ENCODE measurements at places on chromosomes 5 and 9. TPM values are rescaled to one million over a fixed set of nuclear protein-coding genes. Genes with fewer than 3 reads are reported as not detected.

The SGCD gene
- total RNA-seq = 0.32 TPM

GRCh38 chr9:125747765-125748445 is 732 bp downstream of the PBX3 start:
- H3K4me1 ChIP-seq = peaks cover 54% of the 10 kb centered on the region
- H3K27me3 ChIP-seq = peaks cover 23% of the 10 kb centered on the region
- DNase-seq = peak; percentile 40
- H3K27ac ChIP-seq = no peak overlapping the region
- H3K4me3 ChIP-seq = peak overlapping the region; percentile 89

DNA sequence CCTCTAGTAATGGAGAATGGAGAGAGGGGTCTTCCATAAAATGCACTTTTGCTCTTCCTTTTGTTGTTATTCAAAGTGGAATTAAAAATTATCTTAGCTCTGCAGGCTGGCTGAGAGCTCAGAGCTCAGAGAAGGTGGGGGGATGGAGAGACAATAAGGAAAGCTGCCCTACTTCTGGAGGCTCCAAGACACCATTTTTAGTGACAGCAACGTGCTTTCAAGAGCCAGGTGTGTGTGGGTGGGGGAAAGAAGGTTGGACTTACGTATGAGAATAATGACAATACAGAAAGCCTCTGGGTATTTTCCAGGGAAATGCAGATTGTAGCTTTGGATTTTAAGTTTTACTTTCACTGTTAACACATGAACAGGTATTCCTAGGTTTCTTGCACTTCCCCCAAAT is 173.9 kb downstream of the TRPM3 start:
- no peak overlapping the region for H3K4me3 ChIP-seq
- no peaks in the 10 kb centered on the region for H3K27me3 ChIP-seq
- no peak for DNase-seq
- H3K4me1 ChIP-seq = peaks cover 12% of the 10 kb centered on the region

- peak overlapping the region; percentile 90 for H3K27ac ChIP-seq
- 0 out of 2 replicates have a peak, but pooled peaks cover 3% of the 10 kb centered on the region for H3K36me3 ChIP-seq
- peaks cover 59% of the 10 kb centered on the region for H3K4me1 ChIP-seq
- no peak overlapping the region for H3K4me3 ChIP-seq
- no peak for DNase-seq
Measured at GRCh38 chr9:16824545-16825330, 45.7 kb downstream of the BNC2 start.

The SPATA31C1 gene
- not detected for total RNA-seq
